Activated CD4-positive, alpha-beta T cell treated with anti-CD3 and anti-CD28 coated beads for 36 hours (primary cell): ENCODE measurements at places on chromosomes 12 and 14. TPM values are rescaled to one million over a fixed set of nuclear protein-coding genes. Genes with fewer than 3 reads are reported as not detected.

Gene PLEKHH1
- 4.1 TPM for total RNA-seq

Gene SLC8A3
- 0.58 TPM for total RNA-seq

Gene SPX
- total RNA-seq, result 0.61 TPM

Gene SIX4
- 0.11 TPM for total RNA-seq

Gene KCNH3
- 2.4 TPM for total RNA-seq

Gene CFAP251
- 0.59 TPM for total RNA-seq

Gene SLC6A13
- 0.30 TPM for total RNA-seq

Gene LALBA
- not detected for total RNA-seq

Gene GLIPR1L1
- not detected for total RNA-seq

Gene KRT72
- total RNA-seq, result 3.2 TPM

Gene SIX6
- not detected for total RNA-seq

Gene DAO
- total RNA-seq, result not detected

Gene MAP3K9
- total RNA-seq, result 6.1 TPM

Gene CLEC4D
- not detected for total RNA-seq

Gene PIWIL1
- total RNA-seq, result not detected

Gene FOXN4
- total RNA-seq, result not detected

Gene NANOG
- not detected for total RNA-seq

Gene RESF1
- total RNA-seq, result 52.0 TPM

Gene BCL2L14
- total RNA-seq, result 7.7 TPM

Gene PLA2G1B
- total RNA-seq, result 0.51 TPM

Gene RNASE7
- total RNA-seq, result not detected

Gene CMKLR1
- not detected for total RNA-seq

Gene CMA1
- not detected for total RNA-seq

Gene HCAR3
- total RNA-seq, result 0.09 TPM

Gene SERPINA9
- not detected for total RNA-seq

Gene USP44
- total RNA-seq, result 4.1 TPM

Gene FAM90A1
- 0.32 TPM for total RNA-seq

Gene TBC1D30
- 0.37 TPM for total RNA-seq

Gene NID2
- not detected for total RNA-seq

Gene CEP170B
- 4.0 TPM for total RNA-seq

Gene TSPAN9
- total RNA-seq, result 1.3 TPM

Gene KRT3
- not detected for total RNA-seq

Gene MYF5
- not detected for total RNA-seq

Gene HPD
- total RNA-seq, result not detected

Gene SLC25A47
- total RNA-seq, result not detected

Gene PTPRB
- not detected for total RNA-seq

Gene MYH7
- total RNA-seq, result 0.07 TPM

Gene SOCS2
- 11.5 TPM for total RNA-seq

Gene OAS2
- 148 TPM for total RNA-seq

Gene MYF6
- total RNA-seq, result not detected

Gene CCDC38
- 0.21 TPM for total RNA-seq

Gene TXNRD1
- 66.7 TPM for total RNA-seq

Gene GLS2
- total RNA-seq, result 8.7 TPM

Gene TMEM116
- total RNA-seq, result 12.5 TPM

Gene AMDHD1
- total RNA-seq, result 1.4 TPM

Gene MORN3
- 2.6 TPM for total RNA-seq

Gene OR4E2
- total RNA-seq, result not detected

Gene LMO3
- not detected for total RNA-seq
